Activated CD4-positive, alpha-beta T cell treated with anti-CD3 and anti-CD28 coated beads, Interleukin-2, amount 10 ng/mL, durations not matched to agents 7 days and 5 days (primary cell): ENCODE measurements at places on chromosomes 2 and 18. TPM values are rescaled to one million over a fixed set of nuclear protein-coding genes. Genes with fewer than 3 reads are reported as not detected.

- peak overlapping the region; percentile 41 for H3K27ac ChIP-seq
- no peak overlapping the region for H3K4me3 ChIP-seq
- no peak for DNase-seq
Observed at GRCh38 chr2:120958623-120959366, 223.1 kb downstream of the GLI2 start.

Gene CAMKMT
- 12.1 TPM for total RNA-seq

Gene RAPGEF4
- 0.62 TPM for total RNA-seq

DNA sequence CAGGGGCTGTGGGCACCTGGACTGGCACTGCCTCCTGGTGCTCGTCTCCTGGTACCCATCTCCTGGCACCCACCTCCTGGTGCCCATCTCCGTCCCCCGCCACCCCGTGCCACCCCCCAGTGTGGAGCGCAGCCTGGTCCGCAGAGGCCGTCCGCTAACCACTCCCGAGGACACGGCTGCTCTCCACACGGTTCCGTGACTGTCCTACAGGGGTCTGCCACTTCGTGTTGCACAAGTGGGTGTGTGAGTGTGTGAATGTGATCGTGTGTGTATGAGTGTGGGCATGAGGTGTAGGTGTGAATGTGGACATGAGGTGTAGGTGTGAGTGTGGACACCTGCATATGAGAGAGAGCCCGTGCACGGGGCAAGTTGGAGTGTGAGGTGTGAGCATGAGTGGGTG lies 119.4 kb upstream of the HS6ST1 start:
- no peaks in the 10 kb centered on the region for H3K36me3 ChIP-seq
- peaks cover 4% of the 10 kb centered on the region for H3K4me1 ChIP-seq
- no peak for DNase-seq
- H3K4me3 ChIP-seq: no peak overlapping the region
- H3K27ac ChIP-seq: no peak overlapping the region
- peaks cover 5% of the 10 kb centered on the region for H3K27me3 ChIP-seq

GRCh38 chr2:220814441-220814840 lies 757.7 kb downstream of the EPHA4 start:
- H3K36me3 ChIP-seq: no peaks in the 10 kb centered on the region
- H3K27me3 ChIP-seq: no peaks in the 10 kb centered on the region
- H3K4me1 ChIP-seq: no peaks in the 10 kb centered on the region
- no peak for DNase-seq
- H3K4me3 ChIP-seq: no peak overlapping the region
- H3K27ac ChIP-seq: no peak overlapping the region

Gene MAP2
- 0.12 TPM for total RNA-seq

- no peak overlapping the region for H3K27ac ChIP-seq
- H3K4me3 ChIP-seq: no peak overlapping the region
- no peaks in the 10 kb centered on the region for H3K4me1 ChIP-seq
- no peaks in the 10 kb centered on the region for H3K27me3 ChIP-seq
- H3K36me3 ChIP-seq: no peaks in the 10 kb centered on the region
- no peak for DNase-seq
Observed at GRCh38 chr2:213787869-213788268, 503.6 kb downstream of the SPAG16 start.

GRCh38 chr2:43184339-43184895 lies 42.0 kb downstream of the ZFP36L2 start:
- H3K27ac ChIP-seq: peak overlapping the region; percentile 89
- peaks cover 69% of the 10 kb centered on the region for H3K4me1 ChIP-seq
- no peaks in the 10 kb centered on the region for H3K27me3 ChIP-seq
- H3K4me3 ChIP-seq: no peak overlapping the region
- DNase-seq: peak; percentile 55

GRCh38 chr2:216426166-216426777 lies 14.0 kb downstream of the SMARCAL1 start:
- H3K4me1 ChIP-seq: no peaks in the 10 kb centered on the region
- H3K36me3 ChIP-seq: peaks cover 76% of the 10 kb centered on the region
- H3K4me3 ChIP-seq: no peak overlapping the region
- no peaks in the 10 kb centered on the region for H3K27me3 ChIP-seq
- DNase-seq: no peak

Gene LOXL3
- total RNA-seq: 0.12 TPM

DNA sequence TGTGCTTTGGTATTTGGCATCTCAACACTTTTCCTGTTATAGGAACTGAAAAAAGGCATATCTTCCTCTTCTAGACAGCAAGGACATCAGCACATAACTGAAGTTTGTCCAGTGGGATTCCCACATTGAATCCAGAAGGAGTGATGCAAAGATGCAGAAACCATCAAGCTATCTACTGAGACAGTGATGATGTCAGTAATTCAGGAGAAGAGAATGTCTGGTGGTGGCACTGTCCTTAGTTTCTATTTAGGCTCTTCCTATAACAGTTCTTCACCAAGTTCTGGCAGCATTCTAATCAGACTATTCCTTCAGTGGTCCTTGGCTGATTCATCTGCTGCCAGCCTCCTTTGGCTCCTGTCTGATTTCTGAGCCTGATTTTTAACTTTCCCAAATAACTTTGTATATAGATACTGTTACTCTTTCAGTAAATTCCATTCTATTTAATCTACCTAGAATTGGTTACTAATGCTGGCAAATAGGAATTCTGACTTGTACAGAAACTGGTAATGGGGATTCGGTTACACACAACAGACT lies 56.6 kb upstream of the AGPS start:
- H3K4me1 ChIP-seq: peaks cover 19% of the 10 kb centered on the region
- H3K27me3 ChIP-seq: no peaks in the 10 kb centered on the region
- H3K36me3 ChIP-seq: peaks cover 3% of the 10 kb centered on the region
- H3K4me3 ChIP-seq: no peak overlapping the region
- no peak overlapping the region for H3K27ac ChIP-seq

DNA sequence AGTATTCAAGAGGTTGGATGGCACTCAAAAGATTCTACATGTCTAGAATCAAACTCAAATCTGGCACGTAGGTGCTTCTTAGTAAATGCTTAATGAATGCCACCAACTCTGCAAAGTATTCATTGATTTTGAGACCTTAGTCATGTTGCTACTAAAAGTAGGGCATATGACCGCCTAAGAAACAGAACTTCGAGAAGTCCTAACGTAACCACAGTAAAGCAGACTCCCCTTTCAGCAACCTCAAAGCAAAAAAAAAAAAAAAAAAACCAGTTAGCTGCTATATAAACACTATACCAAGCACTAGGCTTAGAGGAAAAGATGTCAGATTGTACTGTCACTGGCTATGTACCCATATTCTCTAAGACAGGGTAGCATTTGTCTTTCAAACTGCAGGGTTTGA lies 33.9 kb downstream of the PTCD3 start:
- no peak overlapping the region for H3K27ac ChIP-seq
- no peaks in the 10 kb centered on the region for H3K27me3 ChIP-seq
- no peak for DNase-seq
- peaks cover 4% of the 10 kb centered on the region for H3K4me1 ChIP-seq
- H3K4me3 ChIP-seq: no peak overlapping the region
- H3K36me3 ChIP-seq: peaks cover 76% of the 10 kb centered on the region

GRCh38 chr2:160429248-160430000 lies 64.2 kb downstream of the RBMS1 start:
- no peak overlapping the region for H3K4me3 ChIP-seq
- H3K4me1 ChIP-seq: peaks cover 70% of the 10 kb centered on the region
- peaks cover 34% of the 10 kb centered on the region for H3K36me3 ChIP-seq
- DNase-seq: no peak
- H3K27ac ChIP-seq: peak overlapping the region; percentile 67

Gene CCDC148
- 0.15 TPM for total RNA-seq

GRCh38 chr18:14921031-14921430 lies 173.1 kb downstream of the ANKRD30B start:
- no peaks in the 10 kb centered on the region for H3K27me3 ChIP-seq
- H3K27ac ChIP-seq: no peak overlapping the region
- no peak overlapping the region for H3K4me3 ChIP-seq
- no peaks in the 10 kb centered on the region for H3K36me3 ChIP-seq
- DNase-seq: no peak

GRCh38 chr2:109066501-109066900 lies 62.5 kb upstream of the SH3RF3 start:
- H3K4me3 ChIP-seq: no peak overlapping the region
- no peak for DNase-seq
- no peak overlapping the region for H3K27ac ChIP-seq
- no peaks in the 10 kb centered on the region for H3K27me3 ChIP-seq

Gene TMEM37
- total RNA-seq: not detected

GRCh38 chr2:20450201-20450999 lies 3.5 kb downstream of the RHOB start:
- no peaks in the 10 kb centered on the region for H3K36me3 ChIP-seq
- H3K27ac ChIP-seq: no peak overlapping the region
- DNase-seq: no peak
- H3K4me3 ChIP-seq: no peak overlapping the region

Gene COPS8
- total RNA-seq: 43.4 TPM

DNA sequence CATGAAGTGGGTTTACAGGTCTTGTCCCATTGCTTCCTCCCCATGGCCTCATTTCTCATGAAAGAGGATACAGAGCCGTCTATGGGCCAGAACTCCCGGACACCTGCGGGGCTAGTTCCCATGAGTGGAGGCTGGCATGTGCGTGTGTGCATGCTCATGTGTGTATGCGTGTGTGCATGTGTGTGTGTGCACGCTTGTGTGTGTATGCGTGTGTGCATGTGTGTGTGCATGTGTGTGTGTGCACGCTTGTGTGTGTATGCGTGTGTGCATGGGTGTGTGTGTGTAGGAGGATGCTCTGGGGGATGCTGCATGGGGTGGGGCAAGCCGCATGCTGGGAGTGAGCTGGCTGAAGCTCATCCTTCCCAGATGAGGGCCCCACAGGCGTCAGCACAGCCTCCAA lies 20.8 kb downstream of the INHBB start:
- peaks cover 7% of the 10 kb centered on the region for H3K27me3 ChIP-seq
- no peak overlapping the region for H3K27ac ChIP-seq
- no peaks in the 10 kb centered on the region for H3K4me1 ChIP-seq
- H3K36me3 ChIP-seq: no peaks in the 10 kb centered on the region
- no peak for DNase-seq

Gene M1AP
- not detected for total RNA-seq

Gene CHRND
- not detected for total RNA-seq

Gene GKN2
- total RNA-seq: not detected

Gene GRB14
- total RNA-seq: not detected

- H3K27me3 ChIP-seq: no peaks in the 10 kb centered on the region
- H3K4me3 ChIP-seq: no peak overlapping the region
- no peaks in the 10 kb centered on the region for H3K36me3 ChIP-seq
- H3K27ac ChIP-seq: no peak overlapping the region
- no peaks in the 10 kb centered on the region for H3K4me1 ChIP-seq
- DNase-seq: no peak
Observed at GRCh38 chr2:240356700-240357640, 78.5 kb upstream of the GPC1 start.

- H3K4me1 ChIP-seq: no peaks in the 10 kb centered on the region
- no peak overlapping the region for H3K27ac ChIP-seq
- H3K27me3 ChIP-seq: no peaks in the 10 kb centered on the region
- no peak for DNase-seq
Observed at GRCh38 chr2:194867328-194867727, 789.7 kb upstream of the SLC39A10 start.

Gene RSAD2
- 101 TPM for total RNA-seq

- no peak overlapping the region for H3K4me3 ChIP-seq
- no peak for DNase-seq
- H3K27ac ChIP-seq: no peak overlapping the region
Observed at GRCh38 chr2:73217160-73217559, 3.1 kb downstream of the SMYD5 start.

- no peak overlapping the region for H3K27ac ChIP-seq
- DNase-seq: no peak
- H3K27me3 ChIP-seq: no peaks in the 10 kb centered on the region
Observed at GRCh38 chr2:168853471-168853870, 36.8 kb downstream of the SPC25 start.

DNA sequence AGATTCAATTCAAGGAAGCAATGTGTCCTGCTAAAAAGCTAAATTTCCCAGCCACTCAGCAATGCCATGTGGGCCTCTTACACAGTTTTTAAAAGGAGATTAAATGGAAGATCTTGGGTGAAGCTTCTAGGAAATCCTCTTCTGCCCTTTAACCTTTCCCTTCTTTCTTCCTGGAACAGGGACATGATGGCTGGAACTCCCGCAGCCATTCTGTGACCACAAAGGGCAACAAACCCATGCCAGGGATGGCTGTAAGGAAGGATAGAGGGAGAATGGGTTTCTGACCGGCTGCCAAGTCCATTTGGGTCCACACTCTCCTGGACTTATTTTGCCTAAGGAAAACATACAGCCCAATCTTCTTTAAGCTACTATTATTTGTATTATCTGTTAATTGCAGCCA lies 52.6 kb upstream of the ASAP2 start:
- no peak for DNase-seq
- H3K27me3 ChIP-seq: peaks cover 10% of the 10 kb centered on the region
- H3K27ac ChIP-seq: no peak overlapping the region
- H3K4me1 ChIP-seq: no peaks in the 10 kb centered on the region
- no peaks in the 10 kb centered on the region for H3K36me3 ChIP-seq

Gene ATP5MC3
- 191 TPM for total RNA-seq

GRCh38 chr2:6679471-6679870 lies 186.2 kb downstream of the CMPK2 start:
- no peak overlapping the region for H3K27ac ChIP-seq
- H3K4me1 ChIP-seq: no peaks in the 10 kb centered on the region
- H3K27me3 ChIP-seq: peaks cover 4% of the 10 kb centered on the region
- H3K36me3 ChIP-seq: no peaks in the 10 kb centered on the region
- H3K4me3 ChIP-seq: no peak overlapping the region
- no peak for DNase-seq

GRCh38 chr18:79729611-79730010 lies 50.0 kb downstream of the CTDP1 start:
- no peak for DNase-seq
- no peak overlapping the region for H3K27ac ChIP-seq
- H3K4me1 ChIP-seq: peaks cover 4% of the 10 kb centered on the region
- no peak overlapping the region for H3K4me3 ChIP-seq
- H3K27me3 ChIP-seq: no peaks in the 10 kb centered on the region

Gene GLI2
- total RNA-seq: 0.12 TPM

DNA sequence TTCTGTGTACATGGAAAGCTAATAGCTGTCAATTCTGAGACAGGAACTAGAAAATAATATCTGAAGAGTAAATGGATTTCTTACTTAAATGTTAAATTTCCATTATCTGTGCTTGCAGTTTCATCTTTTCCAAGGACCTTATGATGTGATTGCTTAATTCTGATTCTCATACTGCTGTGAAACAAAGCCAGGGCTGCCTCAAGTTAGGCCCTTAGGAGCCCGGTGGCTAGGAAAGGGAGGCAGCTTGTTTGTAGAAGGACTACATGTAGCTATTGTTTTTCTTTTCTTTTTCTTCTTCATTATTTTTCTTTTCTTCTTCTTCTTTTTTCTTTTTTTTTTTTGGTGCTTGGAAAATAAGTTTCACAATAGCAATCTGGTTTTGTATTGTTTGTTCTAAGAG lies 50.5 kb downstream of the XRCC5 start:
- no peak overlapping the region for H3K4me3 ChIP-seq
- no peaks in the 10 kb centered on the region for H3K27me3 ChIP-seq
